ENCODE measurements at places on chromosomes 7 and 10.

GRCh38 chr10:93268021-93268420, 194.3 kb downstream of the CYP26A1 start:
- no peak for DNase-seq

- DNase-seq = no peak
Observed at GRCh38 chr10:75250934-75251333, 15.2 kb upstream of the COMTD1 start.

DNA sequence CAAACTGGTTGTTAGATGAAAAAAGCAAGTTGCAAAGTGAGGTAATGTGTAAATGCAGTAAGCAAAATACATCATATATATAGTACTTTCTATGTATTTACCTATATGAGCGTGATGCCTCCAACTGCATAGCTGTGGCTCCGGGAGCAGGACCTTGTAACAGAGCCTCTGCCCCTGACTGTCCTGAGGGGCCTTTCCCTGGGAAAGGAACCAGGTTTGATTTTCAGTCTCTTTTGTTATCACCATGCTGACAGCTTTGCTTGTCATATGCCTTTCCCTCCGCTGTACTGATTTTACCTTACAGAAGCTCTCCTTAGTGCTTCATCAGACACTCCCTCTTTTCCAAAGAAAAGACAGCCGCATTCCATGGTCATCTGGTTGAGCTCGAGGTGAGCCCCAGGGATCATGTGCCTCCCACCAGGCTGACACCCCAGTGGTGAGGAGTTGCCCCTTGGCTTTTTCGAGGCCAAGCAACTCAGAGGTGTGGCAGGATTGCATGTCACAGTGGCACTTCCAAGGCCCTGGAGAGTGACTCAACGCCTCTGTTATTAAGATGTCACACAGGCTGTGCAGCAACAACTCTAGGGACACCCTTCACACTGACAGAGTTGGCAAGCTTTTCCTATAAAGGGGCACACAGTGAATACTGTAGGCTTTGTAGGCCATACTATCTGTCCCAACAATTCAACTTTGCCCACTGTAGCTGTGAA, 78.9 kb downstream of the ALOX5 start:
- DNase-seq = no peak

- DNase-seq = no peak
Observed at GRCh38 chr10:123147635-123148413, at the start of gene HMX2. TSS of gene HMX2 (plus strand) at chr10:123148136. CDS start at chr10:123148379, 243 bp downstream.

DNA sequence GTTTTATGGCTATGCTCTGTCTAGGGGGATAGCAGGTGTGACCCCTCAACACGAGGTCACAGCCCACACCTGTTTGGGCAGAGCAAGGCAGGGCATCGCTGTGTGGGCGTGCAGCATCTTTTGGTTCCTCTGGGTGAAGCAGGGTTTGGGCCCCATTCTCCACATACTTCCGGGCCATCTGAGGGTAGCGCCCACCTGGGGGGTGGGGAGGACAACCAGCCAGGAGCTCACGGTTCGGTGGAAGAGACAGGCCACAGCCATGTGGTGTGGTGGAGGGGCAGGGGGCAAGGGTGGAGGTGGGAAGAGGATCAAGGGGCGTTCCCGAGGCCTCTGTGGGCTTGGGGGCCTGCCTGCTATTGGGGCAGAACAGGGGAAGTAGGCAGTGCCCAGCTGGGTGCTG, 2.4 kb downstream of the SH2B2 start:
- no peak for DNase-seq

DNA sequence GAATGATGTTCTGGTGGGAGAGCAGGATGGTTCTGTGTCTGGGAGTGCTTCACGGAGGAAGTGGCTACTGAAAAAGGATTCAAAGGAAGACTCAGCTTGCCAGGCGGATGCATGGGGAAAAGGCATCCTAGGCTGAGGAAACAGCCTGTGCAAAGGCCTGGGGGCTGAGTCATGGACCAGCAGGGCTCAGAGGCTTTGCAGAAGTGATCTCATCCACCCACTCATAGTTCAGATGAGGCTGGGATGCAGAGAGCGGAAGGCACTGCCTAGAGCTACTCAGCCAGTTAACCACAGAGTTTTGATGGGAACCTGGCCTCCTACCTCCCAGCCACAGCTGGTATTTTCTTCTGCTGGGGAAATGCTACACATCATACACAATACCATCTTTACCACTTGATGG, 15.8 kb upstream of the ADAMTS14 start:
- peak; percentile 100 for DNase-seq

DNA sequence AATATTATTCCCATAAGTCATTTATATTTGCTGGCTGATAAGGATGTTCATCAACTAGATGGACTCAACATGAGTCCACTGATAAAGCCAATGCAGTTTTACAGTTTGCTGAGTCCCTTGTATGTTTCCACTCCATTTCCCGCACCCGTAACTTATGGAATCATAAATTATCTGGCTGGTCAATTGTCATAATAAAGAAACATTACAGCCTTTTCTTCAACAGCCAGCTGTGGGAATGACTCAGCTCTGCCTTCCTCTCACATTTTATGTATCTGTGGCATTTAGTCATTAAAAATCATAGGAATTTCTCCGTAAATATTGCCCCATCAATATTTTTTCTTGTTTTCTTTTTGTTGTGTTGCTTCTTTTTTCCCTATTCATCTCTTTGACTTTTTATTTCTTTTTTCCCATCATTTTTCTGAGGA, 22.3 kb upstream of the TMEM26 start:
- peak; percentile 78 for DNase-seq

- DNase-seq = no peak
Observed at GRCh38 chr10:24708081-24708480, 15.6 kb downstream of the ARHGAP21 start.

DNA sequence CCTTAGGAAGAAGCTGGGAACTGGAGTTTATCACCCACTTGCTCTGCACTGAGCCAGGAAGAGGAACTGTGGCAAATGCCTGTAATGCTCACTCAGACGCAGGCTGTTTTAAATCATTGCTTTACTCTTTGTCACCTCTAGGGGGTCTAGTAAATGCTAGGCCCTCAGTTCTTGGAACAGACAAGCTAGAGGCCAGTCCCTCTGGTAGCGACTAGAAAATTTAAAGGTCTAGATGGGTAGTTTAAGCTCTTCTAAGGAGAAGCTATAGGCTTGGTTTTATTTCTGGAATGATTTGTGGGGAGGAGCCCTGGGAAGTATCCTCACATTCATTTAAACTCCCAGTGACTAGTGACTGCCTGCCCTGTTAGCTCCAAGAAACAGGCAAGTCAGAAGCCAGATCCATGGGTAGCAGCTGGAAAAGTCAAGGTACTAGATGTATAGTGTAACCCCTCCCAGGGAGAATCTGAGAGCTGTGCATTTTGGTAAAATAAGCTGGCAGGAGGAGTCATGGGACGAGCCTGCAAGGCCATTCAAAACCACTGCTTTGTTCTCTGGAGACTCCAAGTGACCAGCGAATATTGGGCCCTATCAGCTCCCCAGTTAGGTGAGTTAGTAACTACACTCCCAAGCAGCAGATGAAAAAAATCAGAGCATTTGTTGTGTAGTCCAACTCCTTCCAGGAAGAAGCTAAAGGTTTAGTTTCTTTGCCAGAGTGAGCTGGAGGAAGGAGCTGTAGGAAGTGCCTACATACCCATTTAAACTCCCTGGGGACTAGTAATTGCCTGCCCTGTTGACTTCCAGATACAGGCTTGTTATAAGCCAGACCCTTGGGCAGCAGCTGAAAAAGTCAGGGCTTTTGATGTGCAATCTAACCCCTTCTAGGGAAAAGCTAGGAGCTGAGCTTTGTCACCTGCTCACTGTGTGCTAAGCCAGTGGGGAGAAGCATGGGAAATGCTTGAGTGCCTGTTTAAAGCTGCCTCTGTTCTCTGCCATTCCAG, 68.9 kb downstream of the DYNC1I1 start:
- DNase-seq = peak; percentile 9

GRCh38 chr7:153413540-153414287, 638.5 kb upstream of the DPP6 start:
- no peak for DNase-seq

DNA sequence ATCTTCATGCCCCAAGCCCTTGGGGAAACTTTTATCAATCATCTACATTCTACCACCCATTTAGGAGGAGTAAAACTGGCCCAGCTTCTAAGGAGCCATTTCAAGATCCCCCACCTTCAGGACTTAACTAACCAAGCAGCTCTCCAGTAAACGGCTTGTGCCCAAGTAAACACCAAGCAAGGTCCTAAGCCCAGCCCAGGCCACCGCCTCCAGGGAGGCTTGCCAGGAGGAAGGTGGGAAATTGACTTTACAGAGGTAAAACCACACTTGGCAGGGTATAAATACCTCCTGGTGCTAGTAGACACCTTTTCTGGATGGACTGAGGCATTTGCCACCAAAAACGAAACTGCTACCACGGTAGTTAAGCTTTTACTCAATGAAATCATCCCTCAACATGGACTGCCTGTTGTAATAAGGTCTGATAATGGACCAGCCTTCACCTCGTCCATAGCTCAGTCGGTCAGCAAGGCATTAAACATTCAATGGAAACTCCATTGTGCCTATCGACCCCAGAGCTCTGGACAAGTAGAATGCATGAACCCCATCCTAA, 5.6 kb downstream of the AKR1B15 start:
- DNase-seq = no peak

- DNase-seq = no peak
Observed at GRCh38 chr7:101532400-101533102, 96.5 kb downstream of the MYL10 start.

GRCh38 chr10:3756360-3756740, 28.7 kb downstream of the KLF6 start:
- no peak for DNase-seq

DNA sequence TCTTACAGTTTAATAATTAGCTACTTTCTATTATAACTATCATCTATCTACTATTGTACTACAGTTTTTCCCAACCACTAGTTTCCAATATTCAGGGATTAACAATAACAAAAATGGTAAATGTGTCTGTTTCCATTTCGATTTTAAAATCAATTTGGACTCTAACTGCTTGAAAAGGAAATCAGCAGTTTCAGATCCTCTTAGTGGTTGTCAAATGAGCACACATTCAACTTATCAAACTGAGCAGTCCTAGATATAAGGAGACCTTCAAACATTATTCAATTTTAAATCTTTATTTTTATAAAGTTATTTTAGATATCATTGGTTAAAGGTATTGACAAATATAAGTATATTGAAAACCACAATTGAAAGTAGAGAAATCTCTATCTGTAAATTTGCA, 46.8 kb upstream of the CD36 start:
- no peak for DNase-seq

DNA sequence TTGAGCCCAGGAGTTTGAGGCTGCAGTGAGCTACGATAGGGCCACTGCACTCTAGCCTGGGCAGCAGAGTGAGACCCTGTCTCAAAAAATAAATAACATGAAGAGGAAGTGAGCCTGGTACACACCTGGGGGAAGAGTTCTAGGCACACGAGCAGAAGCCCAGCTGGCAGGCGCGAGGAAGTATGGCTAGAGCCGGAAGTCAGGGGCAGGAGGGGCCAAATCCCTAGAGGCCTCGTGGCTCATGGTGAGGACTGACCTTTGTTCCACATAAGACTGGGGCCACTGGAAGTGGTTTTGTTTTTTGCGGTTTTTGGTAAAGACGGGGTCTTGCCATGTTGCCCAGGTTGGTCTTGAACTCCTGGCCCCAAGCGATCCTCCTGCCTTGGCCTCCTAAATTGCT, 117.6 kb downstream of the HIP1 start:
- no peak for DNase-seq

- DNase-seq = no peak
Observed at GRCh38 chr10:73884017-73884416, 9.7 kb upstream of the CAMK2G start.

DNA sequence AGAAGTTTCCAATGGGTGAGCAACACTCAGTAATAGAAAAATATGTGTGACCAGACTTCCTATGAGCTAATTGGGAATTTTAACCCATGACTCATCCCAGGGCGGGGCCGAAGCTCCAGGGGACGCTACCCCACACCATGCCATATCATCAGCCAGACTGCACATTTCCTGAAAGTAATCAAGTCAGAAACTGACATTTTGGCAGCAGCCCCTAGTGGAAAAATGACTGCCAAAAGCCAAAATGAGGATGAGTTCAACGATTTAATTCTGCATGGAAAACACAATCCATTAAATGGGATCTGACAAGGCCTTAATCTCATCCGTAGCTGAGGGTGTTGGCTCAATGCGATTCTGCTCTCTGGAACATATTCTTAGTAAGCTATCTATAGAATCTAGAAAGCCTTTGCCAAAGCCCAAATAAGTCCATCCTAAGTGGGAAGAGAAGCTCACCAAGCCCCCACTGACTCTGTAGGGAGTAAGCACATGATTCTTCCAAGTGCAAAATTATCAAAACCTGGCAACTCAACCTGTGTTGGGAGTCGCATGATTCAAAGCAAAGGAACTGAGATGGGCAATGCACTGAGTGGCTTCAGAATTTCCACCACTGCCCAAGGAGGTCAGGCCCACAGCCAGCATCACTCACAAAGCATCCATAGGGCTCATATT, 93.1 kb upstream of the PDE1C start:
- peak; percentile 99 for DNase-seq

- DNase-seq = peak; percentile 79
Observed at GRCh38 chr10:7082967-7083366, 327.9 kb downstream of the SFMBT2 start.

Measured in EH (cell line).